ENCODE measurements at places on chromosomes 4 and X. TPM values are rescaled to one million over a fixed set of nuclear protein-coding genes. Genes with fewer than 3 reads are reported as not detected.

GRCh38 chr4:16263056-16263455 lies 36.8 kb upstream of the TAPT1 start:
- DNase-seq: no peak

DNA sequence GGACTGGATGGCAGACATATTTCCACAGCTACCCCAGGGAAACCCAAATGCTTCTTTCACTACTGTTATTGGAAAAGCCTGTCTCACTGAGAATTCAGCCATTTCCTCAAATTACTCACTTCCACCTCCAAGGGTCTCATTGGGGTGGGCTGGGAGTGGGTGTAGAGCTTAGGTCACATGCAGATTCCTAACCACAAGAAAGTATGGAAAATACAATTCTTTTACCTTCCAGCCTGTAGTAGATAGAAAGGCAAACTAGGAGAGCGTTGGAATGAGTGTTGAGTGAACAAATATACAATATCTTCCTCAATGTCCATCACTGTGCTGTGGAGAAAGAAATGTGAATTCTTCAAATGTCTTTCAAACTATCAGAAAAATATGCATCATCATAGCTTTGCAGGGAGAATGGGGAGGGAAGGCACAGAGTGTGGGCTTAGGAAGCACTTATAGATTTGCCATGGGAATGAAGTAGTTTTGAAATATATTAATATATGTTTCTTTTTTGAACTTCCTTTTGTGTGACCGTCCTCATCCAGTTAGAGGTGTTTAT lies 245.3 kb upstream of the JADE1 start:
- no peak for DNase-seq

GRCh38 chrX:96551322-96551872 lies 133.2 kb upstream of the DIAPH2 start:
- no peak for DNase-seq

DNA sequence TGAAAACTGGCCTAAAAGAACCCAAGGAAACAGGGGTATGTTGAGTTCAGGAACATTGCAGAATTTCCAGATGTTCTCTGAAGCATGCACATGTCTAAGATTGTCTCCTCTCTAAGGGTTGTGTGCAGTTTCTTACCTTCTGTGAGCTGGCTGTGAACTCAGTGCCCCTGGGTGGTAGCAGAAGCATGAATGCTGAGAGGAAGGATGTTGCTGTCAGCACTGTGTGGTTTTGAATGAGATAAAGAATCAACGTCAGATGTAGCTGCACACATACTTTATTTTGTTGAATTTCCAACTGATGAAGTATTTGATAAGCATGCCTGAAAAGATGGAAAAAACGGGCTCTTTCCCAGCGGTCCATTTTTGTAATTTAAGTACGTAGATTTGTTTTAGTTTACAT lies 23.8 kb upstream of the CD38 start:
- no peak for DNase-seq

DNA sequence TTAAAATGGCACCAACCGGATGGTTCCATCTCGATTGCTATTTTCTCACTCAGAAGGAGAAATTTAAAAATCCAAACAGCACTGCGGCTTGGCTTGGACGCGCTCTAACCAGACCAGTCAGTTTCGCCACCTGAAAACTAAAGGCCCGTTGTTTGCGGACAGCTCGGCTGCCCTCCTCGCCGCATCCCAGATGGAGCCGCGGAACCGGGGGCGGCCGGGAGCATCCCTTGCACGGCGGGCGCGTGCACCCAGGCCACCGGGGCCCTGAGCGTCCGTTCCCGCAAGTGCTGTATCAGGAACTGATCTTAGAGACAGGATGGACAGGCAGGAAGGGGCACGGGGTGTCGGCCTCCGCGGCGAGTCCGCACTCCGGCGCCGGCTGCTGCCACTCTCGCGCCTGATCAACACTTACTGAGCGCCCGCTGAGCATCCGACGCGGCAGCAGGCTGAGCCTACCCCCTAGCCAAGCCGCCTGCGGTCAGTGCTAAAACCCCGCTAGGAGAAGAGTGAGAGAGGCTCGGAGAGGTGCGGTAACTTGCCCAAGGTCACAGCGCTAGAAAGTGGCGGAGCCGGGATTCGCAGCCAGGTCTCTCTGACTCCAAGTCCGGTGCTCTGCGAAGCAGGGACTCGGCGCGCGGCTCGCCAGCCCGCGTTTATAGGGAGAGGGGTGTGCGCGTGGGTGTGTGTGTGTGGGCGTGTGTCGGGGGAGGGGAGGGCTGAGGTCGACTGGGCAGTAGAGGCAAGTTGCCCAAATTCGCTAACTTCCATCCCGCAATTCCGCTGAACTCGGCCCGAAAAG lies at the start of gene CITED1:
Gene CITED1, minus strand, starts transcription at position 629 of the 799 bp plus-strand sequence. CDS start 3,045 bp downstream, outside the sequence.
- no peak for DNase-seq

GRCh38 chr4:445410-445809 lies 53.5 kb downstream of the ZNF721 start:
- no peak for DNase-seq

DNA sequence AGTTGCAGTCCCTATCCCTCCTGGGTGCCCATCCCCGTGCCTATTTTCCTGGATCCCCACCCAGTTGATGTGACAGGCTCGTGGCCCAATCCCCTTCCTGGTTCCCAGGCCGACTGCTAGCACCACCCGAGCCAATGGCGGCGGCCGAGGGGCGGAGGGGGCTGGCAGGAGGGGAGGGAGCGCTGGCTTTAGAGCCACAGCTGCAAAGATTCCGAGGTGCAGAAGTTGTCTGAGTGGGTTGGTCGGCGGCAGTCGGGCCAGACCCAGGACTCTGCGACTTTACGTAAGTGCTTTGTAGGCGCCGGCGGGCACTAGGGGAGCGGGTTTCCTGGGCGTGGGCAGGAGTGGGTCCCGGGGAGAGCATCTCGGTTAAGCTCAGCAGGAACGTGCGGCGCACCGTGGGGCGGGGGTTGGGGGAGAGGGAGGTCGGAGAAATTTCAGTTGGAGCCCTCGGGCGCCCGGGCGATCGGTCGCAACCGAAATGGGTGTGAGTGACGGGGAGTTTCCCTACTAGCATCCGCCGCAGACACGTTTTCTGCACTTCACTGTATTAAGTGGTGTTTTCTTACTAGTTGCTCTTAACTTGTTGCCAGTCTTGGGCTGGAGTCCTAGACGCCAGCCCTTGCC lies at the start of gene PLS3:
Gene PLS3, plus strand, starts transcription at position 197 of the 627 bp plus-strand sequence. CDS start 49,077 bp downstream, outside the sequence.
- no peak for DNase-seq

DNA sequence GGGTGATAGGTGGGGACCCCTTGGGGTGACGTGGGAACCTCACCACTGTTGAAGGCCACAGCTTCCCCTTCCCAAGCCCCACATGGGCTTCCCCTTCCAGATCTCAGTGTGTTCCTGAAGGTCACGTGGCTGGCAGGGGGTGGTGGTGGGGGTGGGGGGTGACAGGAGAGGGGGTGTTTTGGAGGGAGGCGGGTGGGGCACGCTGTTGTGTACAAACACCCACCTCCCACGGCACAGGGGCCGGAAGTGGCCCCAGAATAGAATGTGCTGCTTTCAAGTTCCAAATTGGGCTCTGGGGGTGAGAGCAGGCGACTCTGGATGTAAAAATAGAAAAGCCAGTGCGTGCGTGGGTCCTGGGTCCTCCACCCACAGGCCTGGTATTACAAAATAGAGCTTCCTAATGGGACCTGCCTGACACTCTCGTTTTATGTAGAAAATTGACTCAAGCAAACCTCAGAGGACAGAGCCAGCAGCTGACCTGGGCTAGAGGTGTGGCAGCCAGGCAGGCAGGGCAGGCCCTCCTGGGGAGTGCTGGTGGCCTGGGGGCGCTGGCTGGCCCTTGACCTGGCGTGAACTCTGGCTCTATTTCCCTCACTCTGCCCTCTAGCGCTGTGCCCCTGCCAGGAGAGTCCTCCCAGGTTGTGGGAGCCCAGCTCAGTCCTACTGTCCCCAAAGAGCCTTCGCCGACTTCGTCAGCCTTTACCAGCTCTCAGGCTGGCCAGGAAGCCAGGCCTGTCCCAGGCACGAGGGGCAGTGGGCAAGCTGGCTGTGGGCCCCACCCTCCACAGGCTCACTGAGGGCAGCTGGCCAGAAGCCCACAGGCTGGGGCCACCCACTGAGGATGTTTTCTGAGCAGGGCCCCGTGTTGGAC lies 5.4 kb upstream of the SH3BP2 start:
- no peak for DNase-seq

GRCh38 chr4:7031558-7032449 lies 11.4 kb upstream of the TADA2B start:
- no peak for DNase-seq

DNA sequence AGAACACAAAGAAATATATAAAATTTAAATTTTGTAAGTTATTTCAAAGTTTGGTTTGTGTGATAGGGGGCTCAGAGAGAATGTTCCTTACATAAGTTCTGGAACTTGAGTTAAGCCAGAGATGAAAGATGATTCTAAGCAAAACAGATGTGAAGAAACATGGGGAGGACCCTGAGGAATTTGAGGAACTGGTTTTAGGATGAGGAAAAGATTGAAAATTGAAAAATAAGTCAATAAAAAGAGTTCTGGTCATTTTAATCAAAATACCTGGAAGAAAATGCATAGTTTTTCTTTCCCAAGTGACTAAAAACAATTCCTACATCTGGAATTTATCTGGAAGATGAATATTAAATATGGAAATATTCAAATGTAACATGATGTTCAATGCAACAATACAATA lies 37.4 kb downstream of the HELQ start:
- no peak for DNase-seq

- no peak for DNase-seq
These were observed 2.8 kb upstream of the SAP30 start for GRCh38 chr4:173367946-173368345.

GRCh38 chrX:110409925-110410324 lies 51.3 kb downstream of the RTL9 start:
- peak; percentile 6 for DNase-seq

DNA sequence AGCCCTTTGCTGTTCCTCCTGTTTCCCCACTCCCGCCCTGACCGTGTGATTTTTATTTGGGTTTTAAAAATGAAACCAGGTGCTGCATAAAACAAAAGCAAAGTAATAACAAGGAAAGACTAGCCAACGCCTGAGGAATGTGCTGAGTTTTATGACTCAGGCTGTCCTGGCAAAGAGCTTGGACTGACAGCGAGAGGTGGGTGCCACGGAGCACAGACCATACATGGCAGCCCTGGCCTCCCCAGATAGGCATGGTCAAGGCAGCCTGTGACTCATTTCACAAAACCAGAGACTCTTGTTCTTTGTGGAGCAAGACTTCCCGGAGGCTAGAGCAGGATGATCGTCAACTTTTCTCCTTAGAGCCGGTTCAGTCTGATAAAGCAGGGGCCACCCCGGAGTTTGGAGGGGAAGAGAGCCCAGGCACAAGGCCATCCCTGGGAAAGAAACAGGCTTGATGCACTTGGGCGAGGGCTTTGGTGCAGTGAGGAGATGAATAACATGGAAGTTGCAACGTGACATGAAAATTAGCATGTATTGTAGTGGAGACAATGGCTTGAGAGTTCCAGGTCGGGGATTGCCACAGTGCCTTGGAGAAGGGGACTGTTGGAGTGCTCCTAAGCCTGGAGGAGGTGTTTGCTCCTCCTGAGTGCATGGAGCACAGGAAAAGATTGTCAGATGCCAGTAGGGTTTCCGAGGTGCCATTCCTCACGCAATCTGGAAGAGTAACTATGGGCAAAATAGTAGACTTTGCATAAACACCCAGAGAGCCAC lies 54.8 kb downstream of the C4orf51 start:
- no peak for DNase-seq

- no peak for DNase-seq
These were observed 161.4 kb upstream of the RADX start for GRCh38 chrX:106450405-106450804.

GRCh38 chr4:153402366-153402765 lies 57.9 kb downstream of the MND1 start:
- DNase-seq: no peak

- no peak for DNase-seq
These were observed 40.4 kb downstream of the ATXN3L start for GRCh38 chrX:13279279-13280018.

DNA sequence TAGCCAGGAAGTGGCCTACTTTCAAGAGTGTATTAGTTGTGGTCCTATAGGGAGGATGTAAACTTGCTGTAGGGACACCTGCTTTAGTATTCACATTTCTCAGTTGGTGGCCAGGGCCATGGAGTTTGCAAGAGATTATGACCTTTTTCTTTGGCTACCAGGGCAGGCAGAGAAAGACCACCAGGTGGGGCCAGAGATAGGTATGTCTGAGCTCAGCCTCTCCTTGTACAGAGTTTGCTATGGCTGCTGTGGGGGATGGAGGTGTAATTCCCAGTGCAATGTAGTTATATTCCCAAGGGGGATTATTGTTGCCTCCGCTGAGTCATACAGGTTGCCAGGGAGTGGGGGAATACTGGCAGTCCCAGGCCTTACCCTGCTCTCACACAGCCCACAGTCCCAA lies 26.3 kb upstream of the DACH2 start:
- no peak for DNase-seq

Gene MFAP3L
- total RNA-seq: 0.86 TPM

Gene CMC4
- 7.6 TPM for total RNA-seq

Gene POU4F2
- not detected for total RNA-seq

Gene JCHAIN
- 0.68 TPM for total RNA-seq

Gene GABRG1
- total RNA-seq: not detected

Gene PGAM4
- total RNA-seq: not detected

Gene PLP1
- total RNA-seq: not detected

All from activated naive CD4-positive, alpha-beta T cell treated with anti-CD3 and anti-CD28 coated beads, Interleukin-2, amount 50 U/mL, for 72 hours (primary cell).